ENCODE measurements at places on chromosomes 5 and 9.

GRCh38 chr5:76177978-76178377 is 94.8 kb downstream of the SV2C start:
- no peak for DNase-seq

- no peak for DNase-seq
Observed at GRCh38 chr5:138809391-138809790, 56.2 kb downstream of the CTNNA1 start.

DNA sequence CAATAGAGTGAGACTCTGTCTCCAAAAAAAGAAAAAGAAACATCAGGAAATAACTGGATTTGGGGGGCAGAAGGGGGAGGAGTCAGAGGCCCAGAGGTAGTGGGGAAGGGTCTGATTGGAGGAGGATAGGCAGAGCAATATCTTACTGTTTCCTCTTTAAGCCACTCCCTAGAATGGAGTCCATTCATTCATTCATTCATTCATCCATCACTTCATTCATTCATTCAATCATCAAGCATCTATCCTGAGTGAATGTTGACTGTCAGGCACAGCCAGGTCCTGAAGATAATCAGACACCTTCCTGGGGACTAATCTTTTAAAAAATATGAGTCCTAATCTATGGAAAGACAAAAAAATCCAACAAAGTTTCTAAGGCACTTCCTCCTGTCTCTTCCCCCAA is 12.9 kb downstream of the IER5L start:
- no peak for DNase-seq

GRCh38 chr5:150270541-150271295 is 18.9 kb downstream of the CAMK2A start:
- no peak for DNase-seq

DNA sequence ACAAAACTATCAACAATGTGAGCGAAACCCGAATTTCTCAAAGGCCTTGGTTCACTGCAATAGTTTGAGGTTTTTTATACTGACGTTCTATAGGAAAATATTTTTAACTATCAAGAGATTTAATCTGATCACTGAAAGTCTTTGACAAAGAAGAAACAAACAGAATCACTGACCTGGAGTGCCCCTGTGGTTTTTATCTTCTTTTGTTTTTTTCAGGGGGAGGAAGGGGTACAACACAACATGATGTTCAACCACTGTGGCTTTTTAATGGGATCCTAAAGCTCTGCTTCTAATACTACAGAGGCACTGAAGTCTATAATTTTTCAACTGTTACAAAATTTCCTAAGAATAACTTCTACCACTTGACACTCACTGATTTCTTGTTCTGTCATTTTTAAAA is 185.9 kb downstream of the AP3B1 start:
- no peak for DNase-seq

- DNase-seq = peak; percentile 31
Observed at GRCh38 chr5:147479949-147480348, 29.9 kb downstream of the DPYSL3 start.

- no peak for DNase-seq
Observed at GRCh38 chr9:129281506-129282145, 103.6 kb upstream of the IER5L start.

DNA sequence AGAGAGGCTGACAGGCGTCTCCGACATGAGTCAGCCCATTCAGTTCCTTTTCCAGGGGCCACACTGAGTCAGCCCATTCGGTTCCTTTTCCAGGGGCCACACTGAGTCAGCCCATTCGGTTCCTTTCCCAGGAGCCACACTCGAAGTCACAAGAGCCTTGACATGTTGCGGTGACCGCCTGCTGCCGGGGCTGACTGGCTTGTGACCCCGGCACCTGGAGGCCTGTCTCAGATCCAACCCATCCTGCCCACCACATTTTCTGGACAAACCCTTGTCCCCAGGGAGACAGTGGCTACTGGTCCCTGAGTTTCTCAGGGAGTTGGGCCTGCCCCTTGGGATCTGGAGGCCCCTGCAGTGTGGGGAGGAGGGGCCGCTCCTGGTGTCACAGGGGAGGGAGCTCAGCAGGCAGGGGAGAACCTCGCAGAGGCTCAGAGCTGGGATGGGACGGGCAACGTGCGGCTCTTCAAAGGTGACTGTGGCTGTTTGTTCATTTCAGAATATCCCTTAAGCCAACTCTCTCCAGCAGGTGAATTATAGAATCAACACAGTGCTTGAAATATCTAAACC is 40.5 kb upstream of the LPCAT1 start:
- no peak for DNase-seq

GRCh38 chr5:52767217-52767743 is 20.4 kb upstream of the ITGA1 start:
- DNase-seq = no peak

- DNase-seq = no peak
Observed at GRCh38 chr5:111389390-111390082, 122.8 kb downstream of the STARD4 start.

- DNase-seq = no peak
Observed at GRCh38 chr9:131639769-131640437, 94.6 kb downstream of the PRRT1B start.

DNA sequence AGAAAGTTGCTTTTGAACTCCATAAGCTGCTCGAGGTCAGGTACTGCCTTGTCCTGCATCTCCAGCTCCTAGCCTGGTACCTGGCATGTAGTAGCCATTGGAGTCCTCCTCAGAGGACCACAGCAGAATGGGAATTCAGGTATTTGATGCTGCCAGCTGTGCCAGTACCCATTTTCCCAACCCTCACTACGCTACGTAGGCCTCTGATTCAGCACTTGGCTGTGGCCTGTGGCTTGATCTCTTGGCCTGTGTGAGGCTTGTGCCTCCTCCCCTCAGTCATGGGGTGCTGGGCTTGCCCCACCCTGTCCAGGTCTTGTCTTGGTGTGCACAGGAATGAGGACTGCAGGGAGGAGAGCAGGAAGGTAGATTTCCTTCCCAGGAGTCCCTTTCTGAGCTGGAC is 11.8 kb downstream of the OTULIN start:
- no peak for DNase-seq

GRCh38 chr5:125257057-125257972 is 510.9 kb upstream of the ZNF608 start:
- DNase-seq = no peak

GRCh38 chr9:72563806-72564205 is 42.4 kb downstream of the TMC1 start:
- DNase-seq = no peak

DNA sequence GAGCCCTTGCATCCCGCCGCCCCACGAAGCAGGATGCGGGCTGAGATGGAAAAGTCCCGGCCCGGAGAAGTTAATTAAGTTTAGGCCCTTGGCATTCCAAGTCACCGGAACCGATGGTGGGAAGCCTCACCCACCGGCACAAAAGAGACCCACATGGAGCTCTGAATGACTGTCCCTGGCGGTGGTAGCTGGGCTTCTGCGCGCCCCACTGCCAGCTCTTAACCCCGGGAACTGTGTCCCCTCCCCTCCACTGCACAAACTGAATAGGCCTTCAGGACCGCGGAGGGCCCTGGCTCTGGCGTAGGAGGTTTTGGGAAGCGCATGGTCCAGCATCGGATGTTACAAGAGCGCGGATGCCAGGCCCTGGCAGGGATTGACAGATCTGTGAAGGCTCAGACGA is 291.1 kb upstream of the TUT7 start:
- DNase-seq = no peak

DNA sequence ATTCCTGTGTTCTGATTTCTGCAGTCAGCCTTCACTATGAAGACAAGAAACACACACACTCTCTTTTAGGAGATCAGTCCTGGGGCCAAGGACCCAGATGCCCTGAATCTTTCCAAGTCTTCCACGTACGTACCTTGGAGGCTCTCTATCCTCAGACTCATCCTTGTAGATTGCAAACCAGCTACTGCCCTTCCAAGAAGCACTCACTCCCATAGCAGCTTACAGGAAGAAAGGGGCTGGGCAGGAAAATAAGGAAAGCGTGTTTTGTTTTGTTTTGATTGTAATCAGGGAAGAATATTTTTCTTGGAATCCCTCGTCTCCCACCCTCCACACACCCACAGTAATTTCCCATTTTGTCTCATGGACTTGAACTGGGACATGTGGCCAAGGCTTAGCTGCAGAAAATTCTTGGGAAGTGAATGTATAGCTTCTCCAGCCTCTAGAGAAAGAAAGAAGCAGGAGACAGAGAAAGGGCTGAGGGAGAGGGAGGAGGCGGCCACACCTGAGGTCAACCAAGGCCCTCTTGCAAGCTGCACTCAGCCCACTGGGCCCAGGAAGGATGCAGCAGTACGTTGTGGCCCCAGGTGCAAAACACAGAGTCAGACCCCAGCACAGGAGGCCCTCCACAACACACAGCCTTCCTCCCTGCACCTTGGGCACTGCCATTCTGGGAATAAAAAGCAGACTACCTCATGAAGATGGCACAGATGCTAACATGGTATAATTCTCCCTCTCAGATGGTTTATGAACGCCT is 29.9 kb downstream of the IRX2 start:
- DNase-seq = no peak

DNA sequence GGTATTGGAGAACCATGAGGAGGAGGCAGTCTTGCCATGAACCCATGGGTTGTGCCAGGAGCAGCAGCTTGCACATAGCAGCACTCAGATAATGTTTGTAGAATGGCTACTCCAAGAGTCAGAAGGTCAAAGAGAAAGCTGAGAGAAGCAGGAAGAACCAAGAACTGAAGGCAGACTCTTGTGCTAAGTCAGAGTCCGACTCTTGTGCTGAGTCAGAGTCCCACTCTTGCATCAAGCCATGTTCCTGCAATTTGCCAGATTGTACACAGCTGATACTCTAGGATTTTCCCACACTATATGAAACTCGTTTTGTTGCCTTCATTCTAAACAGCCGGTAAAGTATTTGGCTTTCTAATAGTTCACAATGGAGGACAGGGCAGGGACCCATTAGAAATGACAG is 26.2 kb upstream of the HSPA9 start:
- no peak for DNase-seq

- DNase-seq = no peak
Observed at GRCh38 chr9:119509291-119509905, 140.2 kb upstream of the BRINP1 start.

DNA sequence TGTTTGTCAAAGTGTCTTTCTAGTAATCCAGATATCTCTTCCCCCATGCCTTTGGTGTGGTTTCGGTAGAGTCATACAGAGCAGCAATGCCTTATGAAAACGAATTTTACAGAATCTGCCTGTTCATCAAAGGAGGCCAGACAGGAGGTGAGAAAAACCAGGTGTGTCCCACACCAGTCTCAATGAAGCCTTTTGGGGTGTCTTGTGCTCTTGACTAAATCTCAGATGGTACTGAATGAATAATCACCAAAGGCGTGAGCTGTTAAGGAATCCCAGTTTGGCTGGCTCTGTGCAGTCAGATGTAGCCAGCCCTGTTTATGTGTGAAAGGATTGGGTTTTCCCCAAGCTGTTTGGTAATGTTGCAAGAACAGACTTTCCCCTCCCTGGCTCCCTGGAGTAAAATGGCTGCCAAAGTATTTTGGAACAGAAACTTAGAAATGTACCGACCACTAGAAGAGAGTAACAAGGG is 70.8 kb upstream of the CDKN2B start:
- DNase-seq = no peak

Data from NCI-H2081 treated with DMSO at 0.1 percent for 48 hours (cell line).